ENCODE measurements at places on chromosomes 2 and 18.

GRCh38 chr2:79801082-79801481 is 288.2 kb downstream of the CTNNA2 start:
- no peak for DNase-seq

DNA sequence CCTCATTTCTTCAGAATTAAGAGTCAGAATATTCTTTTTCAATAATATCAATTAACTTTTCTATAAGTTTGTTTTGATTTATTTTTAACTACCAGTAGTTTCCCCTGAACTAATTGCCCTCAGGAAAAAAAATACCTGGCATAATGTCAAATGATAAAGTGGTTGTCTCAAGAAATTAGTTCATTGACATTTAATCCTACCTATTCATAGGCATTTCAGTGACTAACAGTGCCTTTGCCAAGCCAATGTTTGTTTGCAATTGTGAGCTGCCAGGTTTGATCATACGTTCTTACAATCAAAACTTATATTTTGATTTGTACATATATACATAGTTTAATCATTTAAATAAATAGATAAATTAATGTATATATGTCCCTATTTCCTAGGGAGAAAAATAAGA is 267.3 kb upstream of the MC4R start:
- no peak for DNase-seq

- DNase-seq = no peak
Observed at GRCh38 chr2:238948765-238949641, 101.1 kb downstream of the TWIST2 start.

- no peak for DNase-seq
Observed at GRCh38 chr2:240472078-240472790, 36.8 kb downstream of the GPC1 start.

- DNase-seq = no peak
Observed at GRCh38 chr2:43146083-43146482, 80.3 kb downstream of the ZFP36L2 start.

DNA sequence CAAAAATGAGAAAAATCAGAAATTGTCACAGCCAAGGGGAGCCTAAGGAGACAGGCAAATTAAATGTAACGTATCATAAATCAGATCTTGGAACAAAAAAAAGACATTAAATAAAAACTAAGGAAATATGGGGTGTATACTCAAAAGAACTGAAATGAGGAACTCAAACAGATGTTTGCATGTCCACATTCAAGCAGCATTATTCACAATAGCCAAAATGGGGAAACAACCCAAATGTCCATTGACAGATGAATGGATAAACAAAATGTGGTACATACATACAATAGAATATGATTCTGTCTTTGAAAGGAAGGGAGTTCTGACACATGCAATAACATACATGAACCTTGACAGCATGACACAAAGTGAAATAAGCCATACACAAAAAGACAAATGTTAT is 155.8 kb upstream of the KLF7 start:
- no peak for DNase-seq
